NCI-H1436 treated with DMSO at 0.1 percent for 48 hours (cell line): ENCODE measurements at places on chromosomes 2 and 18.

DNA sequence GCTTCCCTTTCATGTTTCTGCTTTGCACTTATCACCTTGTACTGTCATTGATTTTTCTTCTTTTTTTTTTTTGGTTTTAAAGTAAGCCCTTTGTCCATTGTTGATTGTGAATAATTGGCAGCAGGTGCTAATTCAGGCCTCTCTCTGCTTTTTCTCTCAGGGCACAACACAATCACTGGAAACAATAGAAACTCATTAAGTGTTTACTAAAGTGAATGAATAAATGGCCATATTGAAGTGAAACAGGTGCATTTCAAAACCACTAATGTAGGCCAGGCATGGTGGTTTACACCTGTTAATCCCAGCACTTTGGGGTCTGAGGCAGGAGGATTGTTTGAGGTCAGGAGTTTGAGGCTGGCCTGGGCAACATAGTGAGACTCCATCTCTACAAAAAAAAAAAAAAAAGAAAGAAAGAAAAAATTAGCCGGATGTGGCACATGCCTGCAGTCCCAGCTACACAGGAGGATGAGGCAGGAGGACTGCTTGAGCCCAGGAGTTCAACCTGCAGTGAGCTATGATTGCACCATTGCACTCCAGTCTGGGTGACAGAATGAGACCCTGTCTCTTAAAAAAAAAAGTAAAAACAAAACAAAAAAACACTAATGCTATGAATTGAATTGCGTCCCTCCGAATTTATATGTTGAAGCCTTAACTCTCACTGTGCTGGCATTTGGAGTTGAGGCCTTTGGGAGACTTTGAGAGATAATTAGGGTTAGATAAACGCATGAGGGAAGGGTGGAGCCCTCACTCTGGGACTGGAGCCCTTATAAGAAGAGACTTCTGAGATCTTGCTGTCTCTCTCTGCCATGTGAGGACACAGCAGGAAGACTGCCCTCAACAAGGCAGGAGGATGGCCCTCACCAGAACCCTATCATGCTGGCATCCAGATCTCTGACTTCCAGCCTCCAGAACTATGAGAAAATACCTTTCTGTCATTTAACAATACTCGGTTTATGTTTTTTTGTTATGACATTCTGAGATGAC is 19.9 kb downstream of the SLC38A11 start:
- DNase-seq: peak; percentile 80

DNA sequence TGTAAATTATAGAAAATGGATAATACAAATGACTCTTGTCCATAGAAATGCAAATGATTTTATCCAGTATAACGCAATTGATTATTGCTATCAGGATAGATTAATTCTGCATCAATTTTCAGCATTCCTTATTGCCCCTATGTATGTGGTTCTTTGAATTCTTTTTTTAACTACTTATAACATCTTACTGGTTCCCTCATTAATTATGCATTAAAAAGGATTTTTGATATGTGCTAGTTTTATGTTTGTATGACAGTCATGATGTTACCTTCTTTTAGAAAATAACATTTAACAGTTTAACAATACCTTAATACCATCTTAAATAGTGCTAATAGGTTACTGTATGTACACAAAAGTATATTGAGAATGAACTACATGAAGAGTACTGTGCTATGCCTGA is 20.0 kb upstream of the LNPK start:
- DNase-seq: no peak

- no peak for DNase-seq
Observed at GRCh38 chr2:9554921-9555296, 721 bp downstream of the ADAM17 start.

DNA sequence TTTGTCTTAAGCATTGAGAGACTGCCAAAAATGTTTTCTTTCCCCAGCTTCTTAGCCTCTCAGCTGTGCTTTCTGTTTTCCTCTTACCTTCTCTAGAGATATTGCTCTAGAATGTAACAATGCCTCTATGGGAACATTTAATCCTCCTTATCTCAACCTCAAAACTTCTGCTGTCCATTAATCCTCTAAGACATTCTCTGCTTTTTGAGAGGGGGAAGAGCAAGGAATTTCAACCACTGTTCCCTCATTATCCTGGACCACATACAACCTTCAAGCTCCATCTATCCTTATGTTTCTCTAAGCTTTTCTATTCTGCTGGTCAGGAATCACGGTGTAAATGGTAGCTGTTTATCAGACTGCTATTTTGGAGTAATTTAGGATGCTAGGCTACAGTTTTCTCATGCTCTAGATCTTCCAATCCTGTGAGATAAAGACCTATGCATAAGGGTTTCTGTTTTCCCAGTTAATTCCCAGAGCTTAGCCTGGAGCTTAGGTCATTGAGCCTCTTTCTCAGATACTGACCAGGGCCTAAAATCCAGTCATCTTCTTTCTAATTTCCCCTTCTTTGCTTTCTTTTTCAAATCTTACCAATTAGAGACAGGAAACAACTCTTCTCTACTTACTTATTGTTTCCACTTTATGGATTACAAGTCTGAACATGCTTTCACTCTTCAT is 282.0 kb downstream of the CALCRL start:
- no peak for DNase-seq

DNA sequence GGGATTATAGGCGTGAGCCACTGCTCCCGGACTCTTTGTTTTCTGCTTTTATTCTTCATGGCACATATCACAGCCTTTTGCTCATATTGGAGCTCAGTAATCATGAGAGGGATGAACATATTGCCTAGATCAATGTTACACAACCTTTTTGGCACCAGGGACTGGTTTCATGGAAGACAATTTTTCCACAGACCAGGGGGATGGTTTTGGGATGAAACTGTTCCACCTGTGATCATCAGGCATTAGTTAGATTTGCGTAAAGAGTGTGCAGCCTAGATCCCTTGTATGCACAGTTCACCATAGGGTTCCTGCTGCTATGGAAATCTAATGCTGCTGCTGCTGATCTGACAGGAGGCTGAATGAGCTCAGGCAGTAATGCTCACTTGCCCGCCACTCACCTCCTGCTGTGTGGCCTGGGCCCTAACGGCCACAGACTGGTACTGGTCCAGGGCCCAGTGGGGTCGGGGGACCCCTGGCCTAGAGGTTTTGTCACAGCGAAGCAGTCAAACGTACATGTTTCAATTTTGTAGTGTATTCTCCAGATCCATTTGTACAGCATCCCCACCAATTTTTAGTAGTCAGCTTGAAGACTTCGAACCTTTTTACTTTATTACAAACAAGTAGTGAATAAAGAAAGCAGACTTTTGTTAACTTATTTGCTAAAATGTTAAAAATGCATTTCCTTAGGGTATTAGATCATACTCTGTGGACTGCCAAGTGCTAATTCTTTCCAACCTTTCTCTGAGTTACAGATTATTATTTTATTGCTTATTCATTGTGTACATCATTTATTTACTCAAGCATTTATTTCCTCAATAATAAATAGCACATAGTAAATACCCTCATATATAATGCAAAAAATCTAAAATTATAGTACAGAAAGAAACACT is 6.2 kb downstream of the DAW1 start:
- no peak for DNase-seq
